T-helper 17 cell (primary cell): ENCODE measurements at places on chromosomes 11 and 22. TPM values are rescaled to one million over a fixed set of nuclear protein-coding genes. Genes with fewer than 3 reads are reported as not detected.

GRCh38 chr11:62600367-62601121 is 1.1 kb downstream of the MTA2 start:
- peak overlapping the region; percentile 98 for H3K27ac ChIP-seq
- H3K4me1 ChIP-seq: peaks cover 43% of the 10 kb centered on the region
- peak; percentile 21 for DNase-seq
- H3K36me3 ChIP-seq: peaks cover 9% of the 10 kb centered on the region
- no peaks in the 10 kb centered on the region for H3K27me3 ChIP-seq

- H3K4me3 ChIP-seq: no peak overlapping the region
- no peak for DNase-seq
- H3K27ac ChIP-seq: no peak overlapping the region
- H3K27me3 ChIP-seq: no peaks in the 10 kb centered on the region
Measured at GRCh38 chr11:9973921-9974320, 310.0 kb downstream of the SWAP70 start.

DNA sequence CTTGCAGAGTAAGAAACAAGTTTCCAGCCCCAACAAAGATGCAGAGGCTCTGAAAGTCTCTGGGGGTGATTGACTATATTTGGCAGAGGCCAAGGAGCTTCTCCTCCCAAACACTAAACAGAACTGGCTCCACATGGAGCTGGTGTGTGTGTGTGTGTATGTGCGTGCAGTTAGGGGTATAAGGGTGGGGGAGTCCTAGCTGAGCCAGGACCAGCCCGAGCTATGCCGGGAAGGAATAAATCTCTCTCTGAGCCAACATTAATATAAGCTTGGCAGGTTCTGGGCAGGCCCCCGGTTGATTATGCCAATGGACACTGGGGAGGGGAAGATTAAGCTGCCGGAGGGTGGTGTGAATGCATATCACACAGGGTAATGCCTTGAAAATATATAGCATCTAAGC is 324.2 kb downstream of the MIAT start:
- no peak for DNase-seq
- H3K27ac ChIP-seq: no peak overlapping the region

GRCh38 chr22:27583856-27584255 is 217.7 kb downstream of the MN1 start:
- H3K4me3 ChIP-seq: no peak overlapping the region
- no peaks in the 10 kb centered on the region for H3K4me1 ChIP-seq

DNA sequence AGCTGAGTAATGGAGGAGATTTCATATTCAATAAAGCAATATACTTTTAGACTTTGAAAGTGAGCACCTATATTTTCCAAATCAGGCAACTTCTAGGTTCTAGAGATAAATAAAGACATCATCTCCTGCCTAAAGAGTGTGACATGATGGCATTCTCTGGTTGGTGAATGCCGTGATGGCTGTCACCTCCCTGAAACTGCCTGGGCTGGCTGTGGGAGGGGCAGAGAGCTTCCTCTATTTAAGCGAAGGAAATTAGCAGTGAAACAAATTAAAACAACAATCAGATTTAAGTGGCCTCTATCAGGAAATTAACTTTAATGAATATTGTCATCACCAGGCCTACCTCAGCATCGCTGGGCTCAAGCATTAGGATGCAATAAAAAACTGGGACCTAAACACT is 113.9 kb downstream of the ARL14EP start:
- H3K27me3 ChIP-seq: peaks cover 36% of the 10 kb centered on the region
- no peak for DNase-seq
- no peak overlapping the region for H3K27ac ChIP-seq

- H3K27me3 ChIP-seq: peaks cover 39% of the 10 kb centered on the region
- no peaks in the 10 kb centered on the region for H3K36me3 ChIP-seq
- H3K27ac ChIP-seq: no peak overlapping the region
- DNase-seq: no peak
- peaks cover 13% of the 10 kb centered on the region for H3K4me1 ChIP-seq
- H3K4me3 ChIP-seq: no peak overlapping the region
Measured at GRCh38 chr11:117428856-117429229, 101.2 kb downstream of the CEP164 start.

GRCh38 chr11:38582756-38583155 is 1984.7 kb upstream of the RAG2 start:
- no peak overlapping the region for H3K4me3 ChIP-seq
- DNase-seq: no peak
- no peak overlapping the region for H3K27ac ChIP-seq
- H3K27me3 ChIP-seq: no peaks in the 10 kb centered on the region
- no peaks in the 10 kb centered on the region for H3K36me3 ChIP-seq

- H3K4me1 ChIP-seq: peaks cover 17% of the 10 kb centered on the region
- H3K27ac ChIP-seq: no peak overlapping the region
- no peak overlapping the region for H3K4me3 ChIP-seq
- H3K36me3 ChIP-seq: peaks cover 16% of the 10 kb centered on the region
- no peaks in the 10 kb centered on the region for H3K27me3 ChIP-seq
Measured at GRCh38 chr11:57418131-57418530, 8.8 kb downstream of the SLC43A3 start.

GRCh38 chr11:117837070-117837776 is 12.7 kb upstream of the FXYD2 start:
- H3K27me3 ChIP-seq: peaks cover 42% of the 10 kb centered on the region
- H3K27ac ChIP-seq: no peak overlapping the region
- H3K4me1 ChIP-seq: peaks cover 2% of the 10 kb centered on the region
- H3K36me3 ChIP-seq: no peaks in the 10 kb centered on the region
- no peak overlapping the region for H3K4me3 ChIP-seq

DNA sequence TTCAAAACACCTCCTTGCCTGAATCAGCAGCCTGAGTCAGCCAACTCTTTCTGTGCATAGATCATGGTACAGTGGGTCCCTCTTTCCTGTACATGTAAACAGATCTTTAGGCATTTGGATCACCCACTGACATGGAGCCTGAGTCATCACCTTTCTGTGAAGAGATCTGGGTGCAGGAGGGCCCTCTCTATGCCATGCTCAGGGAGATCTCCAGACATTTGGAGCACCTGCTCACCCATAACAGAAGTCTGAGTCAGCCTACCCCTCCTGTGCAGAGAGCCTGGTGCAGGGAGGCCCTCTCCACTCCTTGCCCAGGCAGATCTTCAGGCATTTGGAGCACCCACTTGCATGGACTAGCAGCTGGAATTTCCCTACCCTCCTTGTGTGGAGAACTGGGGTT is 56.2 kb upstream of the GLYAT start:
- peaks cover 16% of the 10 kb centered on the region for H3K27me3 ChIP-seq
- H3K4me3 ChIP-seq: no peak overlapping the region

- no peak overlapping the region for H3K4me3 ChIP-seq
- no peaks in the 10 kb centered on the region for H3K27me3 ChIP-seq
- no peaks in the 10 kb centered on the region for H3K36me3 ChIP-seq
- peaks cover 50% of the 10 kb centered on the region for H3K4me1 ChIP-seq
- no peak for DNase-seq
- peak overlapping the region; percentile 14 for H3K27ac ChIP-seq
Measured at GRCh38 chr22:20852503-20852902, 6.1 kb downstream of the PI4KA start.

DNA sequence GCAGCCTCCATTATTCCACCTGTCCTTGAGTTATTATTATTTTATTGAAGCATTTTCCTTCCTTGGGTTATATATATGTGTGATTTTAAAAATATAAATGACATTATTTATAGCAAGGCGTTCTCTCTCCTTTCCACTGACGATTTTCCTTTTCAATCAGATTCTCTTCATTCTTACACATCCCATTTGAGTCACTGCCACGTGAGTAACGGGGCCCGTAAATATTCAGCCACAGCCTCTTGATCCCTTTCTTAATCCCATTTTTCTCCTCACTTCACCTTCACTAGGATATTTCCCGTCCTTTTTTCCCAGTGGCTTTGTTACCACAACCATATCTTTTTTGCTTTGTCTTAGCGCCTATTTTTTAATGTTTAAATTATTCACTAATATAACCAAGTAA is 396.2 kb downstream of the NTM start:
- H3K27ac ChIP-seq: no peak overlapping the region
- DNase-seq: no peak
- no peak overlapping the region for H3K4me3 ChIP-seq
- no peaks in the 10 kb centered on the region for H3K4me1 ChIP-seq
- no peaks in the 10 kb centered on the region for H3K36me3 ChIP-seq

DNA sequence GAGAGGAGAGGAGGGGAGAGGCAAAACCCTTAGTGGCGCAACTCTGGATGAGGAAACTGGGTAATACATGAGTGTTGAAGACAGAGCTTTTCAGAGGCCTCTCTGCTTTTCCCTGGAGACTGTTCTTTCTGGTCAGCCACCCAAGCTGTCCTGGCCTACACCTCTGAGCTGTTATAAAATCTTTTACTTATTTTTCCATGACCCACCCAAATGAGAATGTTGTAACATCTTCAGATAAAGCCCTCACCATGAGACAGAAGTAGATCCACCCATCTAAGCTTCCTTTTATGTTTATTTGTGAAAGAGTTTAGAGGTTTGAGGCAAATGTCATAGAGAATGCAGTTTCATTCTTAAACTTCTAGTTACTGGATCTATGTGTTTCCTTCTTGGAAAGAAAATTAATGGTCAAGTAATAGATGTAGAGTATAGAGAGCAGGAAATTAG is 20.3 kb upstream of the APLP2 start:
- DNase-seq: no peak
- no peaks in the 10 kb centered on the region for H3K36me3 ChIP-seq
- H3K27ac ChIP-seq: no peak overlapping the region
- no peaks in the 10 kb centered on the region for H3K4me1 ChIP-seq
- H3K27me3 ChIP-seq: no peaks in the 10 kb centered on the region
- no peak overlapping the region for H3K4me3 ChIP-seq

DNA sequence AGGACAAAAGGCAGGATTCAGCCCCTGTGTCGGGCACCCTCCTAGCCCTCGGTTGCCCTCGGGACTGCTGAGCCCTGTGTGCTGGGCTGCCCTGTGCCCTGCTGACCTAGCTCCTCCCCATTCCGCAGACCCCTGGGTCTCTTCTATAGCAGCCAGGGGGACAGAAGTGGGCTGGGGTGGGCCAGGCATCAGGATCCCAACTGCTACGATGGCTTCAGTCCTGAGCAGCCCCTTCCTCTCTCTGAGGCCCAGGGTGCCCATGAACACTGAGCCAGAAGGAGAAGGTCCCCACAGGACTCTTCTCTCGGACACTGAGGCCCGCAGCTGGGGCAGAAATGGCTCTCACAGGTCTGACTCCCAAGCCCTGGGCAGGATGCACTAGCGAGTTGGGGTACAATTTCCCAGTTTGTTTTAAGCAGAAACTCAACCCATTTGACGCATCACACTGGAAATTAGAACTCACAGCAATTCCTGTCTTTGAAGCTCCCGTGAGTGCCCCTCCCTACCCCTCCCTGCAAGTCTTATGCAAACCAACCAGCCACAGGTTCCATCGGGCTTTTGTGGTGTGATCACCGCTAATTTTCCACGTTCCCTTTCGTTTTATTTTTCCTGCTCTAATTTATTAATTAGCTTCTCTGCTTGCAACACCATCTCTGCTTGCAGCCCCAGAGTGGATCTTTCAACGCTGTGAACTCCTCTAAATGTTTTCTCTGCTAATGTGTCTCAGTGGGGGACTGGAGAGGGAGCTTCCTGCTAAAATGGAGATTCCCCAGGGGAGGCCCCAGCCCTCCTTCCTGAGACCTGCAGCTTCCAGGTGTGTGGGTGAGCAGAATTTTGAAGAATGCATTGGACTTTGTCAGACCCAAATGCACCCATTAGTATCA is 56.7 kb downstream of the PHF21B start:
- H3K4me3 ChIP-seq: no peak overlapping the region
- no peaks in the 10 kb centered on the region for H3K36me3 ChIP-seq
- H3K27me3 ChIP-seq: peaks cover 39% of the 10 kb centered on the region

- H3K27me3 ChIP-seq: peaks cover 38% of the 10 kb centered on the region
- no peaks in the 10 kb centered on the region for H3K36me3 ChIP-seq
- no peak overlapping the region for H3K27ac ChIP-seq
- no peak overlapping the region for H3K4me3 ChIP-seq
Measured at GRCh38 chr11:129412494-129412893, 36.8 kb downstream of the BARX2 start.

DNA sequence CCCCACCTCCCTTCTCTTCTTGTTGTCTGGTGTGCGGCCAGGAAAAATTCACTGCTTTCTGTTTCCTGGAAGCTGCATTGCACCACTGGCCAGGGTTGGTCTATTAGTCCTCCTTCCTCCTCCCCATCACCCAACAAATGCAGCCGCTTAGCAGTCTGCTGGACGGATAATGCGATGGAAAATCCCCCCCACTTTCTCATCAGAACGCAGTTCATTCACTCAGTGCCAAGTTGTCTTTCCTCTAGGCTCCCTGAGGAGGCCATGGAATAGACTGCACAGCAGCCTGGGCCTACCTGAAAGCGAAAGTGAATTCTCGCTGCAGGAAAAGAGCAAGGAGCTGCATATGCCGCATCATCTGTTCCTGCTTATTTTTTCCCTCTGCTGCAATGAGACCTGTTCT is 513.6 kb downstream of the METTL15 start:
- no peak overlapping the region for H3K27ac ChIP-seq
- H3K4me3 ChIP-seq: no peak overlapping the region
- no peak for DNase-seq
- no peaks in the 10 kb centered on the region for H3K4me1 ChIP-seq
- no peaks in the 10 kb centered on the region for H3K36me3 ChIP-seq

- no peak overlapping the region for H3K4me3 ChIP-seq
- DNase-seq: no peak
- no peak overlapping the region for H3K27ac ChIP-seq
- no peaks in the 10 kb centered on the region for H3K4me1 ChIP-seq
- H3K27me3 ChIP-seq: no peaks in the 10 kb centered on the region
- no peaks in the 10 kb centered on the region for H3K36me3 ChIP-seq
Measured at GRCh38 chr11:131404010-131404409, 33.6 kb downstream of the NTM start.

Gene CCS
- 23.4 TPM for total RNA-seq

Gene SLC43A3
- 12.1 TPM for total RNA-seq

Gene ZP1
- not detected for total RNA-seq

Gene PKP3
- total RNA-seq: not detected

Gene B3GAT1
- 0.18 TPM for total RNA-seq

Gene SLC37A4
- total RNA-seq: 9.0 TPM

Gene OTOG
- total RNA-seq: not detected

Gene HSCB
- total RNA-seq: 5.6 TPM

Gene C11orf16
- not detected for total RNA-seq

Gene CRACR2B
- total RNA-seq: 0.47 TPM

Gene CABP7
- 0.39 TPM for total RNA-seq

Gene DERL3
- total RNA-seq: 2.7 TPM

Gene WBP2NL
- 0.91 TPM for total RNA-seq
